ENCODE measurements at places on chromosomes 11 and 22. TPM values are rescaled to one million over a fixed set of nuclear protein-coding genes. Genes with fewer than 3 reads are reported as not detected.

DNA sequence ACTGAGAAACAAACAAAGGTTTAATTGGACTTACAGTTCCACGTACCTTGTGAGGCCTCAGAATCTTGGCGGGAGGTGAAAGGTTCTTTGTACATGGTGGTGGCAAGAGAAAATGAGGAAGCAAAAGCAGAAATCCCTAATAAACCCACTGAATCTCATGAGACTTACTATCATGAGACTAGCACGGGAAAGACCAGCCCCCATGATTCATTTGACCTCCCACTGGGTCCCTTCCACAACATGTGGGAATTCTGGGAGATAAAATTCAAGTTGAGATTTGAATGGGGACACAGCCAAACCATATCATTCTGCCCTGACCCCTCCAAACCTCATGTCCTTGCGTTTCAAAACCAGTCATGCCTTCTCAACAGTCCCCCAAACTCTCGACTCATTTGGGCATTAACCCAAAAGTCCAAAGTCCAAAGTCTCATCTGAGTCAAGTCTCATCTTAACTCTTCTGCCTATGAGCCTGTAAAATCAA lies 617.4 kb downstream of the CNTN5 start:
- no peak for DNase-seq

GRCh38 chr11:31340903-31341572 lies 28.5 kb downstream of the DCDC1 start:
- DNase-seq, result no peak

DNA sequence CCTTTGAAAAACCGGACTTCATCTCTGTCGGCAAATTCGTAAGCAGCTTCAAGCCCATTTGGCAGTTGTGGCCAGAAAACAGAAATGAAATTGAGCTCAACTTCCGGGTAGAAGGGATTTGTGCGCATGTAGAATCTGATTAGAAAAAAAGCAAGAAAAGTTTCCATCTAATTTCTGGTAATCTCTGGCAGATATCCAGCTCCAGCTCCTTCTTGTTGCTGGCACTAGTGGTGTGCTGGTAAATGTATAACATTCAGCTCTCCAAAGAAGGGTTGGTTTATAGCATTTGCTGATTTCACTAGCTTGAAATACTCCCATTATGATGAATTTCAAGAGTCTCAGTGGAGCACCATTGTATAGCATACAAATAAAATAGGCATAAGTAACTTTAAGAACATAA lies 5.4 kb downstream of the MMP1 start:
- DNase-seq, result no peak

DNA sequence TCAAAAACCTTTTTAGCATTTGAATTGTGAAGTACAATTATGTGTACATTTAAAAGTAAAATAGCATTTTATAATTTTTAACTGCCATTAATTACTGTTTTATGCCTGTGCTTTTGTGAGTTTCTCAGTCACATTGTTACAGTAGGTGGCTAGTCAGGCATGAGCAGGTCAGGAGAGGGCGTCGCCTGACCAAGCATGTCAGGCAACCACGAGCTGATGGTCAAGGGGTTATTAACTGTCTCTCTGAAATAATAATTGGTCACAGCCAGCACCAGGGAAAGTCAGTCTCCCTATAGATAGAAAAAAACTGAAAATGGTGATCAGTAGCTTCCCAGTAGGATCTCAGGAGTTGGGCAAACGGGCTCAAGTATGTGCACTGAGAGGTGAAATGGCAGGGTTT lies 19.4 kb upstream of the CCDC81 start:
- no peak for DNase-seq

DNA sequence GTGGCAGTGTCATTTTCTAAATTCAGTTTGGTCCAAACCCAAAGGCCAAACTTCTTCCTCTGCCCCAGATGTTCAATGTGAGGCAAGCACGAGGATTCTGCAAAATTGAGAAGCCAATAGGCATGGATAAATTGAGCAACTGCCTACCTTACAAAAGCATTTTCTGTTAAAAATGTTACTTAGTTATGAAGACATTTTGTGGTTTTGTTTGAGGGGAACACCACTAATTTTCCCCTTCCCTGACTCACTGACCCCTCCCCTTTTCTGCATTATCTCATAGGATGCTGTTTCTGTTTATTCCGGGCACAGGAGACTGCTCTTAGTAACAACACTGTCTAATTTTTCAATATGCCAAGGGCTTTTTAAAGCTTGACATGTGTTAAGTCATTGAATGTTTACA lies 462.8 kb downstream of the INSC start:
- DNase-seq, result no peak

DNA sequence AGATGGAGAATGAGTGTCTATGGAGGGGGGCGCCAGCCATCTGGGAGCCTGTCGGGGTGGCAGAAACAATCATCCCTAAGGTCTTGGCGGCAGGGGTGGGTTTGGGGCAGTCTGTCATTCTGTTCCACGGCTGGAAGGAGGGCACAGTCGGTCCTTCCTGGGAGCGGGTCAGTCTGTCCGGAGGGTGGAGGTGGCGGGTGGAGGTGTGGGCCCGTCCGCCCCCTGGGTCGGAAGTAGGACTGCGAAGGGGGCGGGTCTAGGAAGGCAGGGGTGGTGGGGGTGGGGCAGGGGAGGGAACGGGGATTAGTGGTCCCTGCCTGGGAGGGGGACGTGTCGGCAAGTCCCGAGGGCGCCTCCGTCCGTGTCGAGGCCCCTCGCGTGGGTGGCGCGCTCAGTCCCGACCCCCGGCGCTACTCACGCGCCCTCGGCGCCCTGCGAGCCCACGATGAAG lies 461 bp downstream of the TBC1D10A start:
- DNase-seq, result no peak

- DNase-seq, result no peak
Measured at GRCh38 chr11:75697906-75698581, 19.6 kb upstream of the MOGAT2 start.

DNA sequence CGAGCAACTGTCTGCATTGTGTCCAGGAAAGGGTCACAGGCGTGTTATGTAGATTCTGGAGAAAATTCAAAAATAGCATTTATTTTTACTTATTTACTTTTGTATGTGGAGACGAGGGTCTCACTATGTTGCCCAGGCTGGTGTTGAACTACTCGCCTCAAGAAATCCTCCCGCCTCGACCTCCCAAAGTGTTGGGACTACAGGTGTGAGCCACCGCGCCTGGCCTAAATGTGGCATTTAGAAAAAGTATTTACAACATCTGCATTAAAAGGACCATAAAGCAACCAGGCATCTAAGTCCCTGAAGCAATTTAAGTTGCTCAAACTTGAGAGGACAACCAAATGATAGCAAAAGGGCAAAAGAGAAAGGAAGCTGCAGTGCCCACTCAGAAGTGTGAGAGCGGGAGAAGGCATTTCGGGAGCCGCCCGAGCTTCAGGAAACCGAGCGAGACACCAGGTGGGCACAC lies 595 bp downstream of the TRIM66 start:
- no peak for DNase-seq

DNA sequence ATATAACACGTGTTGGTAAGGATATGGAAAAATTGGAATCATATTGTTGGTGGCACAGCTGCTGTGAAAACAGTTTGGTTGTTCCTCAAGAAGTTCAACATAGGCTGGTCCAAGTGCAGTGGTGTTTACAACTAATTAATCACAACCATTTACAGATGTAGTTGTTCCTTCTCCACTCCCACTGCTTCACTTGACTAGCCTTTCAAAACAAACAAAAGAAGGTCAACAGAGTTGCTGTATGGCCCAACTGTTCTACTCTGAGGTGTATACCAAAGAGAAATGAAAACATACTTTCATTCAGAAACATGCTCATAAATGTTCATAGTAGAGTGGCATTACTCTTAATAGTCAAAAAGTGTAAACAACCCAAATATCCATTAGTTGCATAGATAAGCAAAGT lies 36.6 kb upstream of the ACAT1 start:
- DNase-seq, result no peak

- no peak for DNase-seq
Measured at GRCh38 chr11:57373146-57373545, 7.8 kb downstream of the PRG3 start.

- no peak for DNase-seq
Measured at GRCh38 chr22:29328566-29329500, 13.3 kb upstream of the RASL10A start.

Gene MMP1
- polyA plus RNA-seq, result 0.47 TPM

All from left renal pelvis (tissue), 4 donors.